H1 (cell line): ENCODE measurements at places on chromosomes 5 and 9. TPM values are rescaled to one million over a fixed set of nuclear protein-coding genes. Genes with fewer than 3 reads are reported as not detected.

- H3K4me3 ChIP-seq = no peak overlapping the region
- H3K36me3 ChIP-seq = no peaks in the 10 kb centered on the region
Observed at GRCh38 chr5:109916481-109917153, 226.9 kb downstream of the MAN2A1 start.

NEURL1B gene
- 5.7 and 6.1 TPM in 2 replicates for total RNA-seq

SLC30A5 gene
- total RNA-seq = 36.3 and 43.5 TPM in 2 replicates

- no peaks in the 10 kb centered on the region; the same call in 1 of the 2 replicates for H3K27me3 ChIP-seq
- H3K36me3 ChIP-seq = no peaks in the 10 kb centered on the region; the same call in 1 of the 2 replicates
- peaks cover 7% of the 10 kb centered on the region for H3K4me1 ChIP-seq
Observed at GRCh38 chr9:123401879-123402513, 46.0 kb downstream of the CRB2 start.

EGFLAM gene
- total RNA-seq = 0.15 and 0.24 TPM in 2 replicates

- no peaks in the 10 kb centered on the region for H3K27me3 ChIP-seq
- no peak overlapping the region for H3K27ac ChIP-seq
- H3K36me3 ChIP-seq = no peaks in the 10 kb centered on the region
- DNase-seq = no peak
Observed at GRCh38 chr5:39442991-39443390, 18.2 kb upstream of the DAB2 start.

- no peak for DNase-seq
- no peak overlapping the region for H3K27ac ChIP-seq
- H3K4me1 ChIP-seq = peaks cover 19% of the 10 kb centered on the region
- H3K4me3 ChIP-seq = no peak overlapping the region
- no peaks in the 10 kb centered on the region for H3K27me3 ChIP-seq
Observed at GRCh38 chr9:106868087-106868486, 5.1 kb downstream of the ZNF462 start.

DNA sequence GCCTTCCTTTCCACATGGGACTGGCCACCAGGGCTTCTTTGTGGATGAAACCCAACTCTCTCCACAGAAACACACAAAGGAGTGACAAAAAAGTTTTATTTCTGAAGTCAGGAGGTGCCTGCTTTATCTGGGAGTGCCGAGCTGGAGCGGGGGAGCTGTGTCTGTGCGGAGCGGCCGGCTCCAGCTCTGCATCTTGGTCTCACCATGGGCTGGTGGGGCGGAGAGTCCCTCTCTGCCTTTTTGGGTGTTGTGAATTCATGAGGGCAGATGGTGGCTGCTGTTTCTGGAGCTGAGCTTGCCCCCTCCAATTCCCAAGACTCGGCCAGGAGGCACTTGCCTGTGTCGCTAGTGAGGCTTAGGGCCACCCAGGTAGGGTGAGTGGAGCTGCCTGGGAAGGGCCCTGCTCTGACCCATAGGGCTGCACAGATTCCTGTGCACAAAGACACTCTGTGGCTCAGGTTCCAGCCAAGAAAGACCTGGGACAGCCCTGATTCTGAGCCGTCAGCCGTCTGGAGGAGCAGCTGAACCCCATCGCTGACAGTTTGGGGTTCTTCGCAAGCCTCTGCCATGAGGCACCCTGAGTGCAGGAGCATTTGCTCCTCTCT, 1.4 kb downstream of the DBH start:
- H3K27me3 ChIP-seq = no peaks in the 10 kb centered on the region
- H3K27ac ChIP-seq = no peak overlapping the region
- DNase-seq = no peak
- peaks cover 15% of the 10 kb centered on the region for H3K4me1 ChIP-seq

DNA sequence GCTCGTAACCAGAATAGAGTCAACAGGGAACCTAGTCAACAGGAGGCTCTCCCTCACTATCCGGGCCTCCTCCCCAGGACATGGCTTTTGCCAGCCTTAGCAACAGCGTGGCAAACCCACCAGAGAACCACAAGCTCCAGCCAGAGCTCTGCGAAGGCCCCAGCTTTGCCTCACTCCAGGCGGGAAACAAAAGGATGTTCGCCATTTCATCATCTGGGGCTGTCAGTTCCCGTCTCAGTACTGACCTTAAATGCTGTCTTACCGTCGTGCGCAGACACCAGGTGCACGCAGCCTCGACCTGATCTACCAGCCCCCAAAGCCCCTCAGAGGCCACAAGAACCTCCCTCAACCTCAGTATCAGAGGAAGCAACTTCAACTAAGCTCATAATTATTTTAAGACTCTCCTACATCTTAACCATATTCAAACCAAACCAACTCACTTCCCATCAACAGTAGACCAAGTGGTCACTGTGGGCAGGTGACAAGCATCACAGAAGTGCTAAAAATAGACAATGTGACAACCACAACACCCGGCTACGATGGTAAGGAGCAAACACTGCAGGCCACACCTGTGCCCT, 71.4 kb downstream of the SEMA4D start:
- no peak overlapping the region for H3K4me3 ChIP-seq
- peaks cover 4% of the 10 kb centered on the region for H3K4me1 ChIP-seq
- H3K27ac ChIP-seq = no peak overlapping the region
- H3K36me3 ChIP-seq = no peaks in the 10 kb centered on the region

DNA sequence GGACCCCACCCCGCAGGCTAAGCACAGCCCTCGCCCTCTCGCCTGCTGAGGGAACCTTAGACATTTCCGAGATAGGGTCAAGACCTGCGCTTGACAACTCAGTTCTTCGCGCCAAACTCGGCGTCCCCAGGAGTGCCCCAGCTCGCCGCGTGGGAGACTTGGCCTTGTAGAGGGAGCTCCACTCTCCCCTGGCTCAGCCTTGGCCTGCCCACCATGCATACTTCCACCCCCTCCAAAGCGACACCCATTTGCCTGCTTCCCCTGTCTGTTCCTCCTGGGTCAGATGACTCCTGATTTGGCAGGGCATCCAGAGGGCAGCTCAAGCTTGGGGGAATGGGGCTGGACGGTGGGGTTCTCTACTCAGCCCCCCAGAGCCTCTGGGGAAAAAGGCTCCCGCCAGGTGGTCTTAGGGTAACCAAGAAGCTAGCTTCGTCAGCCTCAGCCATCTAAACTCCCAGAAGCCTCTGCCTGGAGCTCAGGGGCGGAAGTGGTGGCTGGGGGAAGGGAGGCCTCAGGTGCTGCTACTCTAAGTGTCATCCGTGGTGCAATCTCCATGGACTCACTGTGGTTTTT, 560 bp downstream of the DOCK2 start:
- H3K36me3 ChIP-seq = no peaks in the 10 kb centered on the region
- peaks cover 17% of the 10 kb centered on the region for H3K27me3 ChIP-seq
- H3K4me3 ChIP-seq = peak overlapping the region; percentile 69
- H3K27ac ChIP-seq = no peak overlapping the region
- no peak for DNase-seq
- peaks cover 4% of the 10 kb centered on the region for H3K4me1 ChIP-seq

GRCh38 chr9:81526587-81526986, 162.8 kb downstream of the TLE1 start:
- H3K36me3 ChIP-seq = no peaks in the 10 kb centered on the region
- no peaks in the 10 kb centered on the region for H3K4me1 ChIP-seq
- DNase-seq = no peak

DNA sequence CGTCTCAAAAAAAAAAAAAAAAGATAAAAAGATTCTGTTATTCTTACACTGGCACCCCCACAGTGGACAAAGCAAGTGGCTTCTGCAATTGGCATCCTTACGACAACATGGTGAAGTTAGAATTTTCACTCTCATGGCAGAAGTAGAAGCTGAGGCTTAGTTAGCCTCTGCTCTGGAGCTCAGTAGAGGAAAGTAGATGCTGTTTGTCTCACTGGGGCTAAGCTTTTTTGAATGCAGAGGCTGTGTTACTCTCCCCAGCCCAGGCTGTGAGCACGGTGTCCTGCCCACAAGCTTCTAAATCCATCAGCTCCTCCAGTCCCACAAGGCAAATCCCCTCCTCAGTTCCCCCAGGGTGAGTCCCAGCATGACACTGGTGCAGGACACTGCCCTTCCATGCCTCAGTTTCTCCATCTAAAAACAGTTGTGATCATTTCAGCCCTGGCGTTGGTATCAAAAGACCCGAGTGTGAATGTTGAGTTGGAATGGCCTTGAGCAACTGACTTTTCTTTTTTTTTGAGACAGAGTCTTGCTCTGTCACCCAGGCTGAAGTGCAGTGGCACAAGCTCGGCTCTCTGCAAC, 22.6 kb upstream of the PHF19 start:
- peaks cover 2% of the 10 kb centered on the region; the same call in 1 of the 2 replicates for H3K4me1 ChIP-seq
- peaks cover 5% of the 10 kb centered on the region for H3K27me3 ChIP-seq
- no peak for DNase-seq
- no peaks in the 10 kb centered on the region for H3K36me3 ChIP-seq
- H3K4me3 ChIP-seq = no peak overlapping the region

GRCh38 chr9:98144631-98145030, 25.6 kb upstream of the TRIM14 start:
- H3K4me3 ChIP-seq = no peak overlapping the region
- H3K27ac ChIP-seq = no peak overlapping the region
- no peaks in the 10 kb centered on the region for H3K36me3 ChIP-seq
- DNase-seq = no peak

DNA sequence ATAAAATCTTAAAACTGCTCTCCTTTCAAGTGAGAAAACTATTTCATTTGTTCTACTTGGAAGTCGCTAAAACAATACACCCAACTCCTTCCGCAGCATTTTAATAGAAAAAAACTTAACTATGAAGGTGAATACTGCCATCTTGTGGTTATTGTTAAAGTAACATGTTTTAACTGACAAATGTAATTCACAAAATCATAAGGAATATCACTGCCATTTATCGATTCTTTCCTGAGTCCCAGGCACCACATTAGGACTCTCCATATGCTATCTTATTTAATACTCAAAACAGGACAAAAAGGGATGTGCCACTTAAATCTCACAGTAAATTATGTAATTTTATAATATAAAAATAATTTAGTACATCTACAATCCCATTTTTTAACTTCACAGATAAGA, 130.5 kb upstream of the ITGA1 start:
- DNase-seq = no peak
- H3K4me1 ChIP-seq = no peaks in the 10 kb centered on the region

- H3K27me3 ChIP-seq = no peaks in the 10 kb centered on the region
- H3K36me3 ChIP-seq = peaks cover 9% of the 10 kb centered on the region
- H3K4me3 ChIP-seq = no peak overlapping the region
Observed at GRCh38 chr9:136902259-136902821, 16.0 kb downstream of the TRAF2 start.

CNTFR gene
- 1.2 and 1.5 TPM in 2 replicates for total RNA-seq

- H3K27me3 ChIP-seq = no peaks in the 10 kb centered on the region
- H3K4me1 ChIP-seq = peaks cover 4% of the 10 kb centered on the region
- no peak overlapping the region for H3K27ac ChIP-seq
- H3K36me3 ChIP-seq = peaks cover 44% of the 10 kb centered on the region
- no peak for DNase-seq
Observed at GRCh38 chr5:176904276-176904675, 5.1 kb upstream of the HK3 start.

GRCh38 chr5:78269088-78269703, 25.3 kb downstream of the AP3B1 start:
- DNase-seq = no peak
- peaks cover 7% of the 10 kb centered on the region; the same call in 1 of the 2 replicates for H3K4me1 ChIP-seq
- H3K36me3 ChIP-seq = no peaks in the 10 kb centered on the region
- no peaks in the 10 kb centered on the region for H3K27me3 ChIP-seq

DNA sequence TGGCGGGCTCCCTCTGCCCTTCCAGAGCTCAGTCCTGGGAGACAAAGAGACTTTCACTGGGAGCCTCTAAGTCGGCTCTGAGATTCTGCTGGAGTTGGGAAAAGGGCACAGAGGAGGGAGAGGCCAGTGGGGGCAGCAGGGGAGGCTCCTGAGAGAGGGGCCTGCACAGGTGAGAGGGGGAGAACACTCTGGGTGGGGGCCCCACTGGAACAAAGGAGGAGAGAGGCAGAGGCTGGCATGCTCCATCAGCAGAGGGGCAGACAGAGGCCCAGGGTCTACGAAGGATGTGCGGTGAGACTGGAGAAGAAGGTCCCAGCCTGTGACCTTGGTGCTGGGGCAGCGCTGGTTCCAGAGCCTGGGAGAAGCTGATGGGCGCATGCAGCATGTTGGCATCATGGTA, 8.9 kb downstream of the TCF7 start:
- H3K36me3 ChIP-seq = no peaks in the 10 kb centered on the region; the same call in 1 of the 2 replicates
- H3K27ac ChIP-seq = no peak overlapping the region
- no peaks in the 10 kb centered on the region for H3K27me3 ChIP-seq
- H3K4me1 ChIP-seq = no peaks in the 10 kb centered on the region
- DNase-seq = no peak

- no peak overlapping the region for H3K27ac ChIP-seq
- peak overlapping the region; percentile 34; the same call in 1 of the 2 replicates for H3K4me3 ChIP-seq
- H3K4me1 ChIP-seq = peaks cover 3% of the 10 kb centered on the region
- H3K27me3 ChIP-seq = peaks cover 69% of the 10 kb centered on the region
- H3K36me3 ChIP-seq = no peaks in the 10 kb centered on the region
Observed at GRCh38 chr5:42992088-42992879, 47.8 kb downstream of the ANXA2R start.

DNA sequence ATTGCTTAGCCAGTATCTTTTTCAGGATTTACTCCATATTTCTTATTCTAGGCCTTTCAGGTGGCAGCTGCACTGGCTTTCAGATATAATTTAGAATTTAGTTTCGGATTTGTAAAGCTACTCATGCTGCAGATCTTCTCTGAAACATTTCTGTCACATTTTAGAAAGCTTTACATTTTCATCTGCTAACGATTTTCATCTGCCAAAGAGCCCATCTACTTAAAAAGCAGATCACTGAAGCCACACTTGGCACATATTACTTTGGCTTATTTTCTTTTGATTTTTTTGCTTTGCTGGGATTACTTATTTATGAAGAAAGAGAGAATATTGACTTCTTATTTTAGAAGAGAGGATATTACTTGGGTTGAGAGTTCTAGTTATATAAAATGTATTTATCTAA, 98.2 kb downstream of the GHR start:
- H3K36me3 ChIP-seq = no peaks in the 10 kb centered on the region
- no peaks in the 10 kb centered on the region for H3K4me1 ChIP-seq
- no peaks in the 10 kb centered on the region for H3K27me3 ChIP-seq
- H3K4me3 ChIP-seq = no peak overlapping the region

PCDHB11 gene
- 0.86 and 1.4 TPM in 2 replicates for total RNA-seq

DNA sequence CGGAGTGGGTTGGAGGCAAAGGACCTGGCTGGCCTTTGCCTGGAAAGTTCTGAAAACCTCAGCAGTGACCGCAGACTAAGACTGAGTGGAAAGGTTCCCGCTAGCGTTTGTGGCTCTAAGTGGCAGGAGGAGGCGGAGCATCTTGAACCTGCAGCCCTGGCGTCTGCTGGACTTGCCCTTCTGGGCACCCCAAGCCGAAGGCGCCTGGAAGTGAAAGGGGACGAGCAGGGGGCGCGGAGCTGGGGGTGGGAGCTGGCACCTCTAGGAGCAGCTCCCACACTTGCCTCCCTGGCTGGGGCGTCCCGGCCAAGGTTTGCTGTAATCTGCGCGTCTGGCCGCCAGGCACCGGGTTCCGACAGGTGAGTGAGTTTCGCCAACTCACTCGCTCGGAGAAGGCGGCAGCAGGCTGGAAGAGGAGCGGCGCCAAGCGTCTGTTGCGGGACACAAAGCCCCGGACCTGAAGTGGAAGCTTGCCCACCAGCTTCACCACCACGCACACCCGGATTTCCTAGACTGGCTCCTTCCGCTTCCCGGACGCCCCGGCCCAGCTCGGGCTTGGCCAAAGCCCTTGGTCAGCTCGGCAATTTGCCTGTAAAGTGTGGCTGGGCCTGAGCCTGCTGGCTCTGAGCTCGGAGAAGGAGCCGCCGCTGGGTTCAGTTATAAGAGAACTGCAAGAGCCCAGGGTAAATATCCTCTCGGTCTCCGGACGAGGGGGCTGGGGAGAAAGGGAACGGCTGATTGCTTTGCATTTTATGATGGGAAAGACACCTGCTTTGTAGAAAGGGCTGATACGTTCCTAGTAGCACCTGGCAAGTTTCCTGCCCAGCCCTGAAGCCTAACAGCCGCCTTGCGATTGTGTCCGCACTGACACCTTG, at the start of gene GNA14:
Gene GNA14, minus strand, starts transcription at position 89 of the 875 bp plus-strand sequence. CDS start 529 bp downstream, outside the sequence.
- no peak for DNase-seq
- peaks cover 6% of the 10 kb centered on the region for H3K27me3 ChIP-seq
- peak within 1 kb of the TSS; percentile 47 for H3K4me3 ChIP-seq
- peaks cover 2% of the 10 kb centered on the region for H3K4me1 ChIP-seq
- H3K36me3 ChIP-seq = no peaks in the 10 kb centered on the region
